ENCODE measurements at places on chromosomes 7 and 10.

DNA sequence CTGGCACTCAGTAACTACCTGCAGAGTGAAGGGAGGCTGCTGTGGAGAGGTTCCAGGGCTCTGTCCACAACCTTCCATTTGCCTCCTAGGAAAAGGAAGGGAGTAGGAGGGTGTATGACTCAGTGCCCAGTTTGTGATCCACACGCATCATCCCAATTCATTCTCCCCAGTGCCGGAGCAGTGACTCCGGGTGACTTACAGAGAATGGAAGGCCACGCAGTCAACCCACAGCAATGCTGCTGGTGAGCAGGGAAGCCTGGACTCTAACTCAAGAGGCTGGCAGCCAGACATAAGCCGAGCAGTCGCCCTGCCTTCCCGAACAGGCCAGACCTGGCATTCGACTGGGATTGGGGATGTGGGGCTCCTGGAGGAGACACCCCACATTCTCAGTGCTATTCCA is 139.9 kb downstream of the SH3PXD2A start:
- no peak for DNase-seq

DNA sequence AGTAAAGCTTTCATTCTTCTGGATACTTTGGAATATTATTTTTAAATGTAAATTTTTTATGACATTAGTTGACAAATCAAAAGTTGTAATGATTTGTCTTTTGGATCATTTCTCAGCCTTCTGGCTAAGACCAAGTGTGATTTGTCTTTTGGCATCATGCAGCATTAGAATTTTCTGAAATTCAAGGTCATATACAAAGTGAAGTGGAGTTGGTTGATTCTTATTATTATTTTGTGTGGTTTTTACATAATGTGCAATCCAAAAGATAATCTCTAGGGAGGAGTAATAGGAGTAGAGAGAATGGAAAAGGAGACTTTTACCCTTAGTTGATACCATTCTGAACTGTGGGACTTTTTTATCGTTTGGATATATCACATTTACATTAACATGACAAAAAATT is 24.2 kb upstream of the SEPTIN7 start:
- no peak for DNase-seq

DNA sequence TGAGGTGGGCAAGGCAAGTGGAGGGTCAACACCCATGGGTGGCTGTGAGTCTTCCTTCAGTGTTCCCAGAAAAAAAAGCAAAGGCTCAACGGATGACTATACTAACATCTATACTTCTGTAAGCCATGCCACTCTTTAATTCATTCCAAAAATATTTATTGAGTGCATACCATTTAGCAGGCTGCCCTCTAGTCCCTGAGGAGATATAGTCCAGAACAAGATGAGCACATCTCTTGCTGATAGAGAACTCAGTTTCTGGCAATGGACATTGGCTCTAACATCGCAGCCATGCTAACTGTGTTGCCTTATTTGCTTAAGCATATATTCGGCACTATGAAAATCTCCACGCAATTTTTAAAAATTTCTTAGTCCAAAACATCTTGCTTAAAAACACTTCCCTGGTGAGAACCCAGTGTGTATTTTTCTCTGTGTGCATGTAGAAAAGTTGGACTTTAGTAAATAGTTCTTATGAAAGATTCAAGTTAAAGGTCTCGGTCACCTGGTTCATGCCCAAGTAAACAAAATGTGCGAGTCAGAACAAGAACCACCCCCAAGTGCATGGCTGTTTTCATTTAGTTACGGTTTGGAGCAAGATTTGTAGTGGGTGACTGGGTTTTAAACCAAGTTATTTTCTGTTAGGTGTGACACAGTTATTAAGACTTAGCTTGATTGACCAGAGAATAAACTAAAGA is 69.8 kb downstream of the MET start:
- no peak for DNase-seq

- DNase-seq = no peak
Observed at GRCh38 chr10:58275908-58276307, 6.9 kb downstream of the CISD1 start.

GRCh38 chr10:43386981-43387677 is 15.7 kb downstream of the FXYD4 start:
- DNase-seq = no peak

GRCh38 chr7:134290286-134290685 is 26.4 kb downstream of the SLC35B4 start:
- DNase-seq = no peak

All from activated naive CD8-positive, alpha-beta T cell treated with anti-CD3 and anti-CD28 coated beads for 36 hours (primary cell).